PC-9 (cell line): ENCODE measurements at places on chromosomes 16 and 17. TPM values are rescaled to one million over a fixed set of nuclear protein-coding genes. Genes with fewer than 3 reads are reported as not detected.

ITGB4 gene
- 448 and 461 TPM in 2 replicates for total RNA-seq

ZSCAN10 gene
- 0.23 TPM in 1 of 2 replicates, not detected in the other for total RNA-seq

CDC6 gene
- total RNA-seq, result 37.8 and 44.9 TPM in 2 replicates

KRTAP4-1 gene
- not detected in 2 replicates for total RNA-seq

MAPK8IP3 gene
- 119 and 125 TPM in 2 replicates for total RNA-seq

KRT222 gene
- total RNA-seq, result not detected in 2 replicates

EME2 gene
- 24.2 and 32.4 TPM in 2 replicates for total RNA-seq

COPZ2 gene
- 2.6 and 2.7 TPM in 2 replicates for total RNA-seq
